ENCODE measurements at places on chromosomes 3 and 15. TPM values are rescaled to one million over a fixed set of nuclear protein-coding genes. Genes with fewer than 3 reads are reported as not detected.

DNA sequence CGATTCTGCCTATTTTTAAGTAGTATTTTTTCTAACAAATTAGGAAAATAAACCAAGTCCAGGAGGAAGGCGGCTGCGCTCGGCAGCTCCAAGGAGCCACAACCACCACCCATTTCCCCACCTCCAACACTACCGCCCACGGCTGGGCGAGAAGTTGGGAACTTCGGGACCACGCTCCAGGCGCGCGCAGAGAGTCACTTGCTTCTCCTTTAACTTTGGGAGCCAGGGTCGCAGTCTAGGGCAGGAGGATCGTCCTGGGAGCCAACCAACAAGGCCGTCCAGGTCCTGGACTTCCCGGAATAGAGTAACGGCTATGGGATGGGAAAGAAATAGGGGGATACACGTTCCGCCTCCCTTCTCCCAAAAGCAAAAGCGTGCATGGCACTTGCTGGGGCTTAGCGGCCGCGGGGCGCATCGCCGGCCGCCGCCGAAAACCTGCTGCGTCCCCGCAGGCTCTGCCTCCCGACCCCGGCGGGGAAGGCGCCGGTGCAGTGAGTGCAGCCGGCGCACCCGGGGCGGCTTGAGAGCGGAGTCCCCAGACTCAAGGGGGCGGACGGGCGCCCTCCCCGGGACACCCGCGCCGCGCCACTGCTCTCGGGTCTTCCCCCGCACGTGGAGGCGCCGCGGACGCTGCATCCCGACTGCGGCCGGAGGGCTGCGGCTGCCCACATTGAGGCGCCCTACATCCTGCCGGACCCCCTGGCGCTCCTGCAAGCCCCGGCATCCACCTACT is 699 bp downstream of the MEGF11 start:
- H3K36me3 ChIP-seq, result no peaks in the 10 kb centered on the region
- peak overlapping the region; percentile 2 for H3K4me3 ChIP-seq
- H3K27me3 ChIP-seq, result no peaks in the 10 kb centered on the region
- peak; percentile 13 for DNase-seq
- H3K27ac ChIP-seq, result no peak overlapping the region

GRCh38 chr15:85880501-85881190 is 85.9 kb upstream of the KLHL25 start:
- no peaks in the 10 kb centered on the region for H3K36me3 ChIP-seq
- H3K4me1 ChIP-seq, result no peaks in the 10 kb centered on the region
- no peak overlapping the region for H3K4me3 ChIP-seq
- no peaks in the 10 kb centered on the region for H3K27me3 ChIP-seq
- no peak for DNase-seq

DNA sequence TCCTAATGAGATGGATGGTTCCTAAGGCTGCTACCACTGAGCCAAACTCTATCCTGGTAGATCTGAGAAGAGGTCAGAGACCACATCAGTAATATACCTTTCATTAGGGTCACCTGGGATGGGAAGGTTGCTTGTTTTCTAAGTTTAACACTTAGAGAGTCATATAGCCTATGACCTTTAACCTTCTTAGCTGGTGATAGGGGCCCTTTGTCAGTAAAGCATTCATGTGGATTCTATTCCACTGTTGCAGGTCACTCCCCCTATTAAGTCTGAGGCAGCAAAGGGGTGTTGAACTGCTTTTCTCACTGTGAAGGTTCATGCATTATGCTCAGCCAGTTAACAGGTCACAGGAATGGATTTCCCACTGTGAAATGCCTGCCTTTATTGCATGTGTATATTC is 6.1 kb upstream of the ZNF609 start:
- H3K27ac ChIP-seq, result no peak overlapping the region
- no peaks in the 10 kb centered on the region for H3K36me3 ChIP-seq
- DNase-seq, result no peak
- H3K27me3 ChIP-seq, result no peaks in the 10 kb centered on the region
- peaks cover 11% of the 10 kb centered on the region for H3K4me1 ChIP-seq

DNA sequence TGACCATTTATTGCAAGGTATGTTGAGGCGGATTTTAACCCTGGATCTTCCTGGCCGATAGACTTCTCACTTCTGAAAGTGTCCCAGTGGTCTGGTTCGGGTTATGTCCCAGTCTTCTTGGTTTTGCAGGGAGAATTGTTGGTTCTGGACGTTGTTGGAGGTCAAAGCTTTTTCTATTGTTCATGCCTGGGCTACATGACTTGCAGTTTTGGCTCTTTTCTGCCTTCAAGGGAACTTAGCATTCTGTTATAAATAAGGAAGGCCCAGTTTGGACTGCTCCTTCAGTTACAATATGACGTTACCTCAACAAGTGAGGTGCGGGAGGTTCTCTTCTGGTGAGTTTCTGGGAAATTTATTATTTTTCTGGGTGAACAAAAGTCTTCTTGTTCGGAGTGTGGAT is 614.3 kb downstream of the DIPK2A start:
- H3K4me1 ChIP-seq, result no peaks in the 10 kb centered on the region
- no peak overlapping the region for H3K27ac ChIP-seq
- no peak for DNase-seq
- no peak overlapping the region for H3K4me3 ChIP-seq

DNA sequence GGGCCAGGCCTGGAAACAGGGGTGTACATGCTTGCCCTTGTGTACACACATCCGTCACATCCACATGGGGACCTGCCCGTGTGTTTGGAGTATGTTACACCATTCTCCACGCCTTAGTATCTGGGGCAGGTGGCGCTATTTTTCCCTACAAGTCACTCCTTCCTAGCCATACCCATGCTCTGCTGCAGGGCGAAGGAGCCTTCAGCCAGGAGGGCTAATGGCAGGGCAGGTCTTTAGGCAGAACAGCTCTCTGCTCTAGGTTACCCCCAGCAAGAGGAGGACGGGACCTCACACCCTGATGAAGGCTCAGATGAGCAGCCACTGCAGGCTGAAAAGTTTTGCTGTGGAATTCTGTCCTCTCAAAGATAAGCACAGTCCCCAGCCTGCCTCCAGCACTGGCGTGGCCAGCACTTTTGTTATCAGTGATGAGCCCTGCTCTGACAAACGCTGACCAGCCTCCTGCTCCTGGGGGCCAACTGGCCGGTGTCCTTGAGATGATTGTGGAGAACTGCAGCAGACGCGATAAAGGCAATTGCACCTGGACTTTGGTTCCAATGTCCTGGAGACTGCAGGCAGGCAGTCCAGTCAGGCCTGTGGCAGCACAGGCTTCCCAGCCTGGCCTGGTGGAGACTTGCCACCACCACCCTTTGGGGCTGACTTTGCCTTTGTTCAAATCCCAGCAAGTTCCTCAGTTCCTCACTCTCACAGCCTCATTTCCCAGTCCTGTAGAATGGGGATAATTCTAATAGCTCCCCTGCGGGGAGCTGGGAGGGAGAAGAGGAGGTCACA is 19.8 kb upstream of the PIGZ start:
- no peaks in the 10 kb centered on the region for H3K27me3 ChIP-seq
- no peak overlapping the region for H3K4me3 ChIP-seq
- no peaks in the 10 kb centered on the region for H3K4me1 ChIP-seq
- no peaks in the 10 kb centered on the region for H3K36me3 ChIP-seq

DNA sequence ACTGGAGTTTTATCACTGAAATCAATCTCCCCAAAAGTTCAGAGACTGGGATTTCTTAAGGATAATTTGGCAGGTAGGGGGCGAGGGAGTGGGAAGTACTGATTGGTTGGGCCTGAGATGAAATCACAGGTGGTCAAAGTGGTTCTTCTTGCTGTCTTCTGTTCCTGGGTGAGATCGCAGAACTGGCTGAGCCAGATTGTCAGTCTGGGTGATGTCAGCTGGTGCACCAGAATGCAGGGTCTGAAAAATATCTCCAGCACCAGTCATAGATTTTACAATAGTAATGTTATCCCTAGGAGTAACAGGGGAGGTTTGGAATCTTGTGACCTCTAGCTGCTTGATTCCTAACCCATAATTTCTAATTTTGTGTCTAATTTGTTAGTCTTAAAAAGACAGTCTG is 86.7 kb upstream of the SLC25A36 start:
- DNase-seq, result no peak
- no peak overlapping the region for H3K4me3 ChIP-seq
- H3K4me1 ChIP-seq, result no peaks in the 10 kb centered on the region
- H3K36me3 ChIP-seq, result no peaks in the 10 kb centered on the region

- H3K27me3 ChIP-seq, result no peaks in the 10 kb centered on the region
- no peaks in the 10 kb centered on the region for H3K36me3 ChIP-seq
- DNase-seq, result peak; percentile 85
- H3K4me3 ChIP-seq, result no peak within 1 kb of the TSS
These were observed at the start of gene CCR1 for GRCh38 chr3:46208167-46208704. TSS of gene CCR1 (minus strand) at chr3:46208313. CDS start at chr3:46204313, 4,000 bp downstream.

The LRRK1 gene
- 22.9 TPM for total RNA-seq

- no peaks in the 10 kb centered on the region for H3K27me3 ChIP-seq
- H3K4me3 ChIP-seq, result no peak overlapping the region
- no peak for DNase-seq
- H3K36me3 ChIP-seq, result no peaks in the 10 kb centered on the region
- peak overlapping the region; percentile 95 for H3K27ac ChIP-seq
These were observed 10.3 kb downstream of the STOML1 start for GRCh38 chr15:73981761-73982221.

The WNT7A gene
- 2.0 TPM for total RNA-seq

The RASL12 gene
- 75.7 TPM for total RNA-seq

DNA sequence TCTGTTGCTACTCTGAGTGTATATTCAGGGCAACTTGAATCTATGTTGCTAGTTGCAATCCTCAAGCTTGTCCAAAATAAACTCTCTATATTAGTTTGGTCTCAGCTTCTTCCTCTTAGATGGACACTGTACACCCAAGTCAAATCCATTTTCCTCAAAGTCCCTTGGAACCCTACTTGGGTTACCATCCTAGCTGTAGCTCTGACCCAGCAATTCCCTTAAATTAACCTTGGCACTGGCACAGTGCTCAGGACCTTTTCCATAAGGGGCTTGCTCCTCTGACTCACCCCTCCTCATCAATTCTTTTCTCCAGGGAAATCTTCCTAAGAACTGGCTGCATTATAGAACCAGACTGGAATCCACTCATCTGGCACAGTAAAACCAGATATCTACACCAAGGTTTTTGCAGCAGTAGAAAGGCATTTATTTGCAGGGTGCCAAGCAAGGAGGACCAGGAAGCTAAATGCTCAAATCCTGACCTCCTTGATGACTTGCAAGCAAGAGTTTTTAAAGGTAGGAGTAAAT is 44.9 kb upstream of the B3GALNT1 start:
- no peaks in the 10 kb centered on the region for H3K27me3 ChIP-seq
- H3K4me1 ChIP-seq, result no peaks in the 10 kb centered on the region

The ASB14 gene
- total RNA-seq, result 1.4 TPM

- no peak overlapping the region for H3K27ac ChIP-seq
- H3K4me3 ChIP-seq, result no peak overlapping the region
- peaks cover 10% of the 10 kb centered on the region for H3K4me1 ChIP-seq
- no peaks in the 10 kb centered on the region for H3K27me3 ChIP-seq
- DNase-seq, result peak; percentile 89
These were observed 1.1 kb downstream of the ABHD14A start for GRCh38 chr3:51975852-51976549.

DNA sequence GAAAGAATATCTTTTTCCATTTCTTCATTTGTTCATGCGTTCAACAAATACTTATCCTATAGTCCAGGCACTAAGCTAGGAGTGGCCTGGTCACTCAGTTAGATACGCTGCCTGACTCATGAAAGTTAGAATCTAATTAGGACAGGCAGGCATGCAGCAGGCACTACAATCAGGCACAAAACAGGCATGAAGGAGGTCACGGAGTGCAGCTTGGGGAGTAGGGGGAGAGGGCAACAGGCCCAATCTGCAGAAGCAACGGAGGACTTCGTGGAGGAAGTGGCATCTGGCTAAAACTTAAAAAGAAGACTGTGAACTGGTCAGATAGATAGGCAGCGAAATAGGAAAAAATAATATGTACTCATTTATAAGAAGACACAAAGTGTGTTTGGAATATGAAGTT is 420.9 kb downstream of the MAGI1 start:
- no peak overlapping the region for H3K4me3 ChIP-seq
- no peaks in the 10 kb centered on the region for H3K36me3 ChIP-seq
- no peaks in the 10 kb centered on the region for H3K27me3 ChIP-seq
- DNase-seq, result no peak
- no peaks in the 10 kb centered on the region for H3K4me1 ChIP-seq
- H3K27ac ChIP-seq, result no peak overlapping the region

- peaks cover 11% of the 10 kb centered on the region for H3K4me1 ChIP-seq
- no peaks in the 10 kb centered on the region for H3K27me3 ChIP-seq
- H3K27ac ChIP-seq, result no peak overlapping the region
- DNase-seq, result no peak
- H3K36me3 ChIP-seq, result no peaks in the 10 kb centered on the region
- H3K4me3 ChIP-seq, result no peak overlapping the region
These were observed 675.4 kb downstream of the OTOL1 start for GRCh38 chr3:162171970-162172369.

The PLA2G4D gene
- total RNA-seq, result 0.15 TPM

DNA sequence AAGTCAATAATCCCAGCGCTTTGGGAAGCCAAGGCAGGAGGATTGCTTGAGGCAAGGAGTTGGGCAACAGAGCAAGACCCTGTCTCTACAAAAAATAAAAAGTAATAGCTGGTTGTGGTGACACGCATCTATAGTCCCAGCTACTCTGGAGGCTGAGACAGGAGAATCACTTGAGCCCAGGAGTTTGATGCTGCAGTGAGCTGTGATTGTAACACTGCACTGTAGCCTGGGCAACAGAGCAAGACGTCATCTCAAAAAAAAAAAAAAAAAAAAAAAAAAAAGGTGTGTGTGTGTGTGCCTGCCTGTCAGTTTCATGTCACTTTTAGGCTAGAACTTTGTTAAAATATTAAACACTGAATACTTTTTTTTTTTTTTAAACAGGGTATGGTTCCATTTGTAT is 28.4 kb downstream of the DNAJC19 start:
- H3K27me3 ChIP-seq, result no peaks in the 10 kb centered on the region
- no peak overlapping the region for H3K4me3 ChIP-seq
- peaks cover 18% of the 10 kb centered on the region for H3K36me3 ChIP-seq
- H3K27ac ChIP-seq, result no peak overlapping the region
- H3K4me1 ChIP-seq, result no peaks in the 10 kb centered on the region

The GHSR gene
- total RNA-seq, result not detected

- no peaks in the 10 kb centered on the region for H3K27me3 ChIP-seq
- H3K36me3 ChIP-seq, result no peaks in the 10 kb centered on the region
- H3K4me1 ChIP-seq, result no peaks in the 10 kb centered on the region
- H3K27ac ChIP-seq, result no peak overlapping the region
- DNase-seq, result no peak
- no peak overlapping the region for H3K4me3 ChIP-seq
These were observed 109.8 kb upstream of the C3orf80 start for GRCh38 chr3:160115387-160115786.

The NRROS gene
- total RNA-seq, result 17.6 TPM

The STAC gene
- total RNA-seq, result 17.2 TPM

Data from lung (tissue), 17 donors.